SW 1271 (cell line): ENCODE measurements at places on chromosomes 3 and 15.

DNA sequence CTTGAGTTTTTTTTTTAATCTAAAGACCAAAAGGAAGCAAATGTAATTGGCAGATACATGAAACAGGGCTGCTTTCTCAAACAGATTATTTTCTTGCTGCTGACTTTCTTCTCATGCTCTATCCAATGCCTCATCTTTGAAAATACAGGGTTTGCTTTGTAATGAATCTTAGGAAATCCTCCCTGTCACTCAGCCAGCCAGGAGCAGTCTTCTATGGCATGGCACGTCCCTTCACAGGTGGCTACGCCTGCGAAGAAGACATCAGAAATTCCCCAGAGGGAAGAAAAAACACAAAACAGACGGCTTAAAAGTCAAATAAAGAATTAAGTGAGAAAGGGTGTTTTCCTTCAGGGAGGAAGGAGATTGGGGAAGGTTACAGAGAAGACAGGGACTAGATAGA, 242.5 kb downstream of the IGSF11 start:
- DNase-seq = no peak

GRCh38 chr3:71825551-71826283, 40.8 kb upstream of the PROK2 start:
- DNase-seq = no peak

- DNase-seq = no peak
Measured at GRCh38 chr3:139213936-139214335, 129.9 kb upstream of the MRPS22 start.

- DNase-seq = no peak
Measured at GRCh38 chr3:33134026-33134625, 20.3 kb downstream of the CRTAP start.

DNA sequence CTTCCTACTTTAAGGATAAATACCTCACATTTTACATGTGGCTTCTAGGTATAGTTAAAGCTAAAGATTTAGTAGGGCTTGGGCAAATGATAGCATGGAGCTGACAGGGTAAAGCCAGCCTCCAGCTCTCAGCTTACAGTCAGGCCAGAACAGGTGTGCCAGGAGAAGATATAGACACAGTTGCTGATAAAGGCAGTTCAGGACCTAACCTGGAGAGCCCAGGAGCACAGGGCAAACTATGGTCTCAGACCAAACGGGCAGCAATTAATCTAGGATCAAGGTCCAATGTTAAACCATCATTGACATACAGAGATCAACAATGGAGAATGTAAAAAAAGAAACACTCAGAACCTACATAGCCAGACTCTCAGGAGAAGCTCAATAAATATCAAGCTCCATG, 4.0 kb downstream of the WDR49 start:
- no peak for DNase-seq
